ENCODE measurements at places on chromosomes 13 and 19.

DNA sequence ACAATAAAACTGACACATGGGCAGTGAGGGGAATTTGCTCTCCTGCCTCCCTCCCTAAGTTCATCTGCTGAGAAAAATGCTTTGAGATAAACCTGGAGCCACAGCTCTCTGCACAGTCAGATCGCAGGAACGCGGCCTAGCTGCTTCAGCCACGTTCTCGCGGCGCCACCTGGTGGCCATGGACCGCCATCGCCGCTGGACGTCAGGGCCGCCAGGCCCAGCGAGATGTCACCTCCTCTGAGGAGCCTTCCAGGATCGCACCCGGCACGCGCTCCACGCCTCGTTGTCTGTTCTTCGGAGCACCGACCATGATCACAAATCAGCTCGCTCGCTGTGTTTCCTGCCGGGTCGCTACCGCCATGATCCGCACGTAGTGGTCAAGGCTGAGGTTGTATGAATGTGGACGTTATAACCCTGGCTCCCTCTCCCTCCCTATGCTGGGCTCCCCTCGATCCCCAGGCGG lies 20.6 kb upstream of the USP29 start:
- DNase-seq = no peak

GRCh38 chr13:76820759-76821158 lies 65.4 kb downstream of the KCTD12 start:
- no peak for DNase-seq

DNA sequence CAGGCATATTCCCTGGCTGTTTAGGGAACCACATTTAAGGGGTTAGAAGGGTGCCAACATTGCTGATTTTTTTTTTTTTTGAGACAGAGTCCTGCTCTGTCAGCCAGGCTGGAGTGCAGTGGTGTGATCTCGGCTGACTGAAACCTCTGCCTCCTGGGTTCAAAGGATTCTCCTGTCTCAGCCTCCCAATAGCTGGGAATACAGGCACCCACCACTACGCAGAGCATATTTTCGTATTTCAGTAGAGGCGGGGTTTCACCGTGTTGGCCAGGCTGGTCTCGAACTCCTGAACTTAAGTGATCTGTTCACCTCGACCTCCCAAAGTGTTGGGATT lies 7.8 kb upstream of the CRX start:
- no peak for DNase-seq

GRCh38 chr13:23736541-23736940 lies 152.7 kb downstream of the MIPEP start:
- no peak for DNase-seq

DNA sequence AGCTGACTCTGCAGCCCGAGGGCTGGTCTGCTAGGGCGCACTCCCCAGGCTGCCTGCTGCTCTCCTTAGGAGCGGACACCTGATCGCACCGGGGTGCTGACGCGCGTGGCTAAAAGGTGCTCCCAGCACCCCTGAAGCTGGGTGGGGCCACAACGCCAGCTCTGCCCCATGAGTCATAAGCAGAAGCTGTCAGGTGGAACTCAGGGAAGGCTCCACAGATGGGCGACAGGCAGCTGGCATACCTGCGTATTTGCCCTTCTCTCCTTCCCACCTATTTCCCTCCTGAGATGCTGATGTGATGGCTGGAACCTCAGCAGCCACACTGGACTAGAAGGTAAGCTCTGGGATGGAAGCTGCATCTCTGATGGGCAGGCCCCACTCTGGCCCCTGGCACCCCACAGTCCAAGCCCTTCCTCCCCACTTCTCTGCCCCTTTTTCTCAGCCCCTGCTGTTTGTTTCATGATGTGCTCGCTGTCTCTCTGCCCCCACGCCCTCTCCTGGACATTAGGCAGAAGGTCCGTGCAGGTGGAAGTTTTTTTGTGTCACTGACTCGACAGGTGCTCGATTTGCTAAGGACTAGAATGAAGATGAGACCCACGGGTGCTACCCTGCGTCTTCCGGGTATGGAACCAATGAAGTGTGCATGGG lies 30.3 kb upstream of the CACTIN start:
- DNase-seq = no peak
